Smooth muscle cell of bladder (primary cell): ENCODE measurements at places on chromosomes 2 and 18. TPM values are rescaled to one million over a fixed set of nuclear protein-coding genes. Genes with fewer than 3 reads are reported as not detected.

D2HGDH gene
- total RNA-seq: 22.1 and 22.2 TPM in 2 replicates

FHOD3 gene
- 6.1 and 16.9 TPM in 2 replicates for total RNA-seq

TDRD15 gene
- not detected in 2 replicates for total RNA-seq

GAREM1 gene
- total RNA-seq: 4.1 and 4.3 TPM in 2 replicates

EN1 gene
- total RNA-seq: 0.18 TPM in 1 of 2 replicates, not detected in the other

KCNK3 gene
- total RNA-seq: 0.18 and 0.28 TPM in 2 replicates

FOSL2 gene
- total RNA-seq: 56.7 and 59.2 TPM in 2 replicates

SF3B6 gene
- total RNA-seq: 127 and 139 TPM in 2 replicates
